ENCODE measurements at places on chromosomes 11 and 22.

DNA sequence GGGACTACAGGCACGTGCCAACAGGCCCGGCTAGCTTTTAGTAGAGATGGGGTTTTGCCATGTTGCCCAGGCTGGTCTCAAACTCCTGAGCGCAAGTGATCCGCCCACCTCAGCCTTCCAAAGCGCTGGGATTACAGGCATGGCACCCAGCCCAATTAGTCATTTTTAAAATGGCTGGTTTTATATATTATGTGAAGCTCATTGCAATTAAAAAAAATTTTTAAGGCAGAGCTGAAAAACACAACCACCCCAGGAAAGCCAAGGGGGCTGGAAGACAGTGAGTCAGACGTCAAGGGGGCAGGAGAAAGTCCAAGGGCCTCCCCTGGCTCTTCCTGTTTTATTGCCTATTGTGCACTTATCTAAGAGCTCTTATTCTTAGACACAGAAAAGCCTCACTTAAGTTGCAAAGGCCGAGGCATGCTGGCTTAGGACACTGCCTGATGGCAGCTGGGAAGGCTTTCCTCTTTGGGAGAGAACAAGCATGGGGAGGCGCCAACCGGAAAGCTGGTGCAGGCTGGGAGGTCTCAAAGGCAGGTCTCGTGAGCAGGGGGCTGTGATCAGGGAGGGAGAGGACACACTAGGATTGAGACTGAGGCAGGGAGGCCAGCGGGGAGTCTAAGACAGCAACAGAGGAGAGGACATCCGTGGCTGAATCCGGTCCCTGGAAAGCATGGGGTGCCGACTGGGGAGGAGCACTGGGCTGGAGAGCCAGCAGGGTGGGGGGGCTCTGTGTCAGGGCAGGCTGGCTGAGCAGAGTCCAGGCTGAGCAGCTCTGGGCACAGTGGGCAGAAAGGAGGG is 11.1 kb upstream of the OSM start:
- no peak for DNase-seq

DNA sequence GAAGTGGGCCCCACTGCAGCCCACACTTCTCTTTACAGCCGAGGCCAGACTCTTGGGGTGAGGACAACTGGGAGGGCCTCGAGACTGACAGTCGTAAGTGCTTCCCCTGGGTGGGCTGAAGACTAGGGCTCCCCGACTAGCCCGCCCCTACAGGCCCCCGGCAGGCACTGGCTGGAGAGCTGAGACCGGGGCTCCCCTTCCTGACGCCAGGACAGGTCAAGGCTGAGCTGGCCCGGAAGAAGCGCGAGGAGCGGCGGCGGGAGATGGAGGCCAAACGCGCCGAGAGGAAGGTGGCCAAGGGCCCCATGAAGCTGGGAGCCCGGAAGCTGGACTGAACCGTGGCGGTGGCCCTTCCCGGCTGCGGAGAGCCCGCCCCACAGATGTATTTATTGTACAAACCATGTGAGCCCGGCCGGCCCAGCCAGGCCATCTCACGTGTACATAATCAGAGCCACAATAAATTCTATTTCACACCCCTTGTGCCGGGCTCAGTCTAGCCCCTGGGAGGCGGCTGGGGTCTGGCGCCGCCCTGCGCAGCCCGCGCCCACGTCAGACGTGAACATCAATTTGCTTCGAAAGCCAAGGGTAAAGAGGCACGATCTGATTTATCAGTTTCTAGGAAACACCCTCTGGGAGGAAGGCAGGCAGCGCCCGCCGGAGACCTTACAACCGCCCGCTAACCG is 13.5 kb downstream of the SCYL1 start:
- DNase-seq = no peak

DNA sequence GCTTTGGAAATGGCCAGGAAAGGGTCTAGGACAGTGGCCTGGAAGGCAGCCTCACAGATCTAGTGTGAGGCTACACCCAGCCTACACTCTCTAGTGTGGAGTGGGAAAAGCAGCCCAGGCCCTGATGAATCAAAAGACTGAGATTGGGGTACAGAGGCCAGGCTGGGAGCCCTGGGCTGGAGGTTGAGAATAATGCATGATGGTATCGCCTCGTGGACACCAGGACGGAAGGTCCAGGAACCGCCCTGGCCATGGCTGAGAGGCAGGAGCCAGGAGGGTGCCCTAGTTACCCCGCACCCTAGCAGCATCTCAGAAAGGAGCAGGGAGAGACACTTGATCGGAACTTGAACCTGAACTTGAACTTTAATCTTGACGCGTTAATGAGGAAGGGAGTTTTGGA is 40.5 kb upstream of the NFAM1 start:
- no peak for DNase-seq

GRCh38 chr11:36139767-36140166 is 149.5 kb downstream of the COMMD9 start:
- no peak for DNase-seq

GRCh38 chr11:128701086-128701485 is 7.2 kb downstream of the FLI1 start:
- no peak for DNase-seq

GRCh38 chr11:30566482-30566881 is 19.7 kb downstream of the MPPED2 start:
- no peak for DNase-seq

DNA sequence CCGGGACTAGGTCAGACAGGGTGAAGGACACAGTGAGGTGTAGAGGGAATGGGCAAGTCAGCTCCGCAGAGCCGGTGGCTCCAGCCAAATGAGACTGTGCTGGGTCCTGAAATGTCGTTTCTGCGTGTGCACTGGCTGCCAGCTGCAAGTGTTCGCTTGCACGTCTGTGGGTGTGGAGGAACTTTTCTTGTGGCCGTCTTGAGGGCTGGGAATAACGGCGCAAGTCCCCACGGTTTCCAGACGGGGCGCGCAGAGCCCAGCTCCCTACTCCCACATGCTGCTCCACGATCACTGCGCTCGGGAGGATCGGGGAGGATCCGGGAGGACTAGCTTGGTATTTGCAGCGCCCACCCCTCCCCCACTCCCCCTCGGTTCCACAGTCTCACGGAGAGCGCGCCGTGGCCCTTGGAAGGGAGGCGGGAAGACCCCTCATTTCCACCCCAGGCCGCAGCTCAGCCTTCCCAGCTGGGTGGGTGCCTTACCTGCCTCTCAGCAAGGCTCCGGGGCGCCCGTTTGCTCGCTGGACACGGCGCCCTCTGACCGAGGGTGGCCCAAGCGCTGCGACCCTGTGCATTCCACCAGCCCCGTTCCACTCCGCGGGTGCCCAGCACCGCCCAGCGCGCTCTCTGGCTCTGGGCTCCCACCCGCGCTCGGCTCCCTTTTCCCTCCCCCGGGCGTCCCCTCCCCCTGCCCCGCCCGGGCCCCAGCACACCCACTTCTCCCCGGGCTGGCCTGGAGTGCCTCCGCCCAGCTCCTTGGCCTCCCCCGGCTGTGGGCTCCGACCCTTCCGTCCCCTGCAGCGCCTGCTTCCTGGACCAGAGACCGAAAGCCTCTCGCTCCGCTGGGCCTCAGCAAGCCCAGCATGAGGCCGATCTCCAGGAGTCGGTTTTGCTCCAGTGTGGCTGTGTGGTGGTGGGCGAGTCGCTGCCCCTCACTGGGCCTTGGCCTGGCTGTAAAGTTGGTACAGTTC is at the start of gene KCNE3:
KCNE3 (minus strand) TSS at position 634 of the 970 bp plus-strand sequence. CDS start 9,986 bp downstream, outside the sequence.
- DNase-seq = no peak

All from activated T-helper 1 cell treated with anti-CD3 and anti-CD28 coated beads, Interleukin-2, amount 50 U/mL, for 16 hours (primary cell).